Activated CD4-positive, alpha-beta memory T cell treated with anti-CD3 and anti-CD28 coated beads, Interleukin-2, amount 10 ng/mL, durations not matched to agents 7 days and 5 days (primary cell): ENCODE measurements at places on chromosomes 12 and 14. TPM values are rescaled to one million over a fixed set of nuclear protein-coding genes. Genes with fewer than 3 reads are reported as not detected.

DNA sequence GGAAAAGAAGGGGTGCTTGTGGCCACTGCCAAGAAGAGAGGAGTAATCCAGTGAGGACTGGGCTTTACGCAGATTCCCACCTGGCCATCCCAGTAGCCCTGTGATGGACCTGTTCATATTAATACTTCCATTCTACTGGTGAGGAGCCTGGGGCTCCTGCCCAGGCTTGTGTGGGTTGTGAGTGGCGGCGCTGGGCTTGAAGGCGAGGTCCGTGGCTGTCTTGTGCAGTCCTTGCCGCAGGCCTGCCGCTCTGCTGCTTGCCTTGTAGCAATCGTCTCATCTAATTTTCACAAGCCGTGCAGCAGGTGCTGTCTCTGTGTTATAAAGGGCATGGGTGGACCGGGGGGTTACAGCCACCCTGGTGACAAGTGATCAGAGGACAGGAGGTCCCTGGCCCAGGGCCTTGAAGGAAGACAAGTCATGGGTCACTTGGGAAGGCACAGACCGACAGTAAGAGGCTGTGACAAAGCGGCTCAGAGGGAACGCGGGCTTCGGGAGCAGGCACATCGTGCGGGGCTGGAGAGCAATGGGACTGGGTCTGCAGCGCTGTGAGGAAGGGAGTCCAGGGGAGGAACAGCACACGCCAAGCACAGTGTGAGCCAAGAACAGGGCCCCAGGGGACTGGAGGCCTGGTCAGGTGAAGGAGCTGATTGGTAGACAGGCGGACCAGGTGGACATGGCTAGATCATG is 7.3 kb upstream of the BDKRB2 start:
- H3K36me3 ChIP-seq, result no peaks in the 10 kb centered on the region
- peaks cover 13% of the 10 kb centered on the region for H3K4me1 ChIP-seq
- H3K27ac ChIP-seq, result no peak overlapping the region
- no peaks in the 10 kb centered on the region for H3K27me3 ChIP-seq

GRCh38 chr12:21502164-21502496 is 541 bp downstream of the GOLT1B start:
- peaks cover 56% of the 10 kb centered on the region for H3K4me1 ChIP-seq
- peak; percentile 39 for DNase-seq
- no peak overlapping the region for H3K4me3 ChIP-seq
- no peaks in the 10 kb centered on the region for H3K27me3 ChIP-seq
- H3K36me3 ChIP-seq, result peaks cover 30% of the 10 kb centered on the region

DNA sequence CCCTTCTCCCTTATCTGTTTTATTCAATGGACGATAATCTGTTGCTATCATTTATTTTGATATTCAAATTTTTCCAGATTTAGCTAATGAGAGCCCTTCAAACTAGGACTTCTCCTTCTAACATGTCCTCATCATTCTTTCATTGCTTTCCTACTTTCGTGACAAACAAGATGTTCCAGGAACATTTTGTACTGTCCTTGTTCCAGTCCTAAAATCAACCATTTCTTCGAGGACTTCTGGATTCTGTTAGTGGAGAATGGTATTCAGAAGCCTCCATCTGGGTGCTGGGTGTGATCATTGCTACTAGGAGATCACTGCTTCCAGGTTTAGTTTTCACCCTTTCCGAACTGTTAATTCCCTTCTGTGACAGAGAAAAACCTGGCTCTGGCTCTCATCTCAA is 29.5 kb upstream of the FBXO34 start:
- H3K27me3 ChIP-seq, result peaks cover 20% of the 10 kb centered on the region
- no peak overlapping the region for H3K4me3 ChIP-seq
- no peak for DNase-seq

GRCh38 chr14:36096090-36096489 is 80.4 kb downstream of the PTCSC3 start:
- H3K27ac ChIP-seq, result no peak overlapping the region
- H3K4me3 ChIP-seq, result no peak overlapping the region
- peaks cover 4% of the 10 kb centered on the region for H3K27me3 ChIP-seq
- no peak for DNase-seq

- no peak overlapping the region for H3K27ac ChIP-seq
- no peaks in the 10 kb centered on the region for H3K36me3 ChIP-seq
- H3K27me3 ChIP-seq, result no peaks in the 10 kb centered on the region
- DNase-seq, result peak; percentile 35
- peaks cover 16% of the 10 kb centered on the region for H3K4me1 ChIP-seq
Observed at GRCh38 chr12:116194935-116195431, 82.5 kb downstream of the MED13L start.

- no peaks in the 10 kb centered on the region for H3K27me3 ChIP-seq
- no peak overlapping the region for H3K4me3 ChIP-seq
- peak; percentile 39 for DNase-seq
- H3K27ac ChIP-seq, result no peak overlapping the region
- no peaks in the 10 kb centered on the region for H3K36me3 ChIP-seq
Observed at GRCh38 chr14:82710267-82710841, 1176.7 kb upstream of the SEL1L start.

DNA sequence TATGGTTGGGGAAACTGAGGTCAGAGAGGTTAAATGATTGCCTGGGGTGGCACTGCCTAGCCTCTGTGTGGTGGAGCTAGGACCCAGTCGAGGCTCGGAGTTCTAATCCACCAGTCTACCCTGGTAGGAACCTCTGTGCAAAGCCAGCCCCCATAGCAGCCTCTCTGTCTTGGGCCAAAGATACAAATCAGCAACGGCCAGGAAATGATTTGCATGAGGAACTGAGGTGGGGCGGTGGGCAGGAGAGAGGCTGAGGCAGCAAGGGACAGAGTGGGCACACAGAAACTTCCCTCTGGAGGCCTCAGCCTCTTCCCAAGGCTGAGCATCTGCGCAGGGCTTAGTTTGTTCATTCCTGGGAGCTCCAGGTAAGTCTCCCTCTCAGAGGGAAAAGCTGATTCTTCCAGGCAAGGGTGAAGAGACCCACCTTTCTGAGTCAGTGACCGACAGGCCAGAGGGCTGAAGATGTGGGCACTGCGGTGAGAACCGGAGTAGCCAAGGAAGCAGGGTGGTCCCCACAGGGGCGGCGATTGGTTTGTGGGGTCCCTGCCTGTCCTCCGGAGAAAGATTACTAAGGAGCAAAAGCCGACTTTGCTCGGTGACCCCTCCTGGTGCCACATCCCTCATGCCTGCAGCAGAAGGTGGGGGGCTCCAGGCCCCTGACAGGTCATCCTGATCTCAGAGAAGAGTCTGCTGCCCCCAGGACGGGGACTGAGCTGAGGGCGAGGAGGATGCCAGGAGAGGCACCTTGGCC is 134.6 kb downstream of the CACNA1C start:
- no peak overlapping the region for H3K27ac ChIP-seq
- no peak overlapping the region for H3K4me3 ChIP-seq
- H3K27me3 ChIP-seq, result peaks cover 5% of the 10 kb centered on the region
- no peak for DNase-seq

DNA sequence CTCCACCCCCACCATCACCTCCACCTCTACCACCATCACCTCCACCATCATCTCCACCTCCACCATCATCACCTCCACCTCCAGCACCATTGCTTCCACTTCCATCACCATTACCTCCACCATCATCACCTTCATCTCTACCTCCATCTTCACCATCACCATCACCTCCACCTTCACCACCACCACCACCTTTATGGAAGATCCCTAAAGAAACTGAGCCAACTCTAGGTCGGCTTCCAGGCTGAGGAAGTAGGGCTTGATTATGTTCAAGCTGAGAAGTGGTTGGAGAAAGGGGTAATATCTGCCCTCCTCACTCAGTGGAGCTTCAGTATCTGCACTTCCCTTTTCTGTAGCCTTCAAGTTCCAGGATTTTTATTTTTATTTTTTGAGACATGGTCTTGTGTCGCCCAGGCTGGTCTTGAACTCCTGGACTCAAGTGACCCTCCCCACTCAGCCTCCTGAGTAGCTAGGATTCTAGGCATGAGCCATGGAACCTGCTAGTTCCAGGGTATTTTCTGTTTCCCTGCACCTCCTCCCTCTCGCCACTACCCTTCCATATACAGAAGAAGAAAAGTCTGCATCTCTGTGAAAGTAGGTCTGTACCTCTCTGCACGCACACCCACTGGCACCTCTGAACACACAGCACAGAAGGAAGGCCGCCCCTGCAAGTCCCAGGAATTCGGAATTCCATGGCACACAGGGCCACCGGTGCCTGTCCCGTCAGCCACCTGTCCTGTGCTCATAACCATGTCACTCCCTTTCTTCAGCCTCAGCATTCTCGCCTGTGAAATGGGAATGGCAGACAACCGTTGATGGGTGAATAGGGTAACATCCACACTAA is 5.9 kb downstream of the ZBTB42 start:
- DNase-seq, result no peak
- no peak overlapping the region for H3K27ac ChIP-seq
- H3K4me1 ChIP-seq, result peaks cover 5% of the 10 kb centered on the region
- no peak overlapping the region for H3K4me3 ChIP-seq
- H3K36me3 ChIP-seq, result no peaks in the 10 kb centered on the region
- no peaks in the 10 kb centered on the region for H3K27me3 ChIP-seq

DNA sequence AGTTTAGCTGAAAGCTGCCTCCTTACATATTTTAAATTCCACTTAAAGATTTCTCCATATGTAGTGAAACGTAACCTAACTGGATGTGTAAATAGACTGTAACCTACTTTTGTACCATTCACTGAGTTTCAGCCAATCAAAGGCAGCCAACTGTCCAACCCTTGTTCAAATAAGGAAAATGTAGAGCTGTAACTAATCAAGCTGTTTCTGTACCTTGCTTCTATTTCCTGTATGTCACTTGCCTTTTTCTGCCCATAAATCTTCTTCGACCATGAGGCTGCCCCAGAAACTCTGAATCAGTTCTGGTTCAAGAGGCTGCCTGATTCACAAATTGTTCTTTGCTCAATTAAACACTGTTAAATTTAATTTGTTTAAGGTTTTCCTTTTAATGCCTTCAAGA is 6.3 kb downstream of the SLC7A8 start:
- H3K4me1 ChIP-seq, result no peaks in the 10 kb centered on the region
- no peak for DNase-seq
- no peaks in the 10 kb centered on the region for H3K36me3 ChIP-seq
- H3K27me3 ChIP-seq, result peaks cover 33% of the 10 kb centered on the region
- no peak overlapping the region for H3K4me3 ChIP-seq

- peaks cover 11% of the 10 kb centered on the region for H3K27me3 ChIP-seq
- no peak overlapping the region for H3K4me3 ChIP-seq
- H3K4me1 ChIP-seq, result no peaks in the 10 kb centered on the region
- DNase-seq, result peak; percentile 65
Observed at GRCh38 chr14:70027785-70028428, 148.7 kb downstream of the SMOC1 start.

DNA sequence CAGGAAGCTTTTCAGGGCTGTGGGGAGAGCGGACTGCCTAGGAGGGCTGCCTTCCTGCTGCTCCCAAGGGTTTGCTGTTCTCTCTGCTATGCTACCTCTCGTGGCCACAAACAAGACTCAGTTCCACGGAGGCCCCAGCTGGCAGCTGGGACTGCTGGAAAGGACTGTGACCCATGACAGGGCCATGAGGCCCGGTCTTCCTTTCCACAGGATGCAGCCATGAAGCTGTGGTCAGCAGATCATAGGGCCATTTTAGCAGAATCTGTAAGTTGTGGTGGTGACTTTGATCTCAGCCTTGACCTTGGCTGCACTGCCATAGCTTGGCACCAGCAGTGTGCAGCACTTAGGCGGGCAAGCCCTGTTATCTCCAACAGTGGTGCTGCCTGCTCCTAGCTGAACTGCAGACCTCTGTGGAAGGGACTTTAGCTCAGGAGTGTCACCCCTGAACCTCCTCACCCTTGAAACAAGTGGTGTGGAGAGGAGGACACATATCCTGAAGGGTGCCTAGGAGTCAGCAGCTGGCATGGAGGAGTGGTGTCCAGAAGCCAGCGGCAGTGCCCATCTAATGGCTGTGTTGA is 12.3 kb downstream of the KRT80 start:
- no peak overlapping the region for H3K27ac ChIP-seq
- peaks cover 1% of the 10 kb centered on the region for H3K4me1 ChIP-seq
- no peak overlapping the region for H3K4me3 ChIP-seq
- no peak for DNase-seq

DNA sequence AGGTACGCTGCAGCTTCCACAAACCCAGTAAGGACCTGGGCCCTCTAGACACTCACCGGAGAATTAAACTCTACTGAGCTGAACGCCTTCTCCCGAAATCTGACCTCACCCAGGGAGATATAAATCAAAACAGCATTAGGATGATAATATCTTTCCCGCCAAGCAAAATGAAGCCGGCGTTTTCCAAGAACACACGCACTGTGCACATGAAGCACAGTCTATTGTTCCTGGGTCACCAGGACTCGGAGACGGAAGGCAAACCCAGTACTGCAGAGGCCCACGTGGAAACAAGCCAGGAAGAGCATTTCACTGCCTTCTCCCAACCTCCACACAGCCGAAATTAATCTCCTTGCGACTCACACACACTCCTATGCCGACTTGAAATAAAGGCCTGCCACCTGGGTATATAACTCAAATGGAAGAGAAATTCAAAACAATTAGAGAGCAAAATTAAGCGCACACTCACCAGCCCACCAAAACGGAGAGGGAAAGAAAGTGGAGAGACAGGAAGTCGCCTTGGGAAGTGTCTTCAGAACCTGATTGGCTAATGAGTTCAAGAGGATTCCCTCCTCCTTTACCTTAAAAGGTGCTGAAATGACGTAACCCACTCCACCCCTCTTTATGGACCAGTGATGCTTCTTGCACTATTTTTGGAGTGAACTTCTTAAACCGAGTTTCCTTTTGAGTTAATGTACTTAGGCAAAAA is at the start of gene CCNB1IP1:
CCNB1IP1 (minus strand) TSS at position 492 of the 706 bp plus-strand sequence. CDS start 16,756 bp downstream, outside the sequence.
- peaks cover 60% of the 10 kb centered on the region for H3K4me1 ChIP-seq
- peak within 1 kb of the TSS; percentile 99 for H3K4me3 ChIP-seq
- H3K36me3 ChIP-seq, result peaks cover 21% of the 10 kb centered on the region
- DNase-seq, result peak; percentile 52

GRCh38 chr14:102603293-102603907 is 11.0 kb downstream of the RCOR1 start:
- no peaks in the 10 kb centered on the region for H3K27me3 ChIP-seq
- no peak overlapping the region for H3K27ac ChIP-seq
- no peak for DNase-seq

Gene POU6F1
- total RNA-seq, result 4.8 TPM

Gene POTEM
- not detected for total RNA-seq

Gene MANSC1
- 0.10 TPM for total RNA-seq

Gene FAM181A
- total RNA-seq, result not detected

Gene CLEC1A
- not detected for total RNA-seq

Gene LMNTD1
- total RNA-seq, result not detected

Gene POLE2
- total RNA-seq, result 24.1 TPM

Gene SIX6
- not detected for total RNA-seq
